ENCODE measurements at places on chromosomes 7 and 10.

GRCh38 chr10:31757831-31758230, 170.8 kb downstream of the ARHGAP12 start:
- no peak for DNase-seq

DNA sequence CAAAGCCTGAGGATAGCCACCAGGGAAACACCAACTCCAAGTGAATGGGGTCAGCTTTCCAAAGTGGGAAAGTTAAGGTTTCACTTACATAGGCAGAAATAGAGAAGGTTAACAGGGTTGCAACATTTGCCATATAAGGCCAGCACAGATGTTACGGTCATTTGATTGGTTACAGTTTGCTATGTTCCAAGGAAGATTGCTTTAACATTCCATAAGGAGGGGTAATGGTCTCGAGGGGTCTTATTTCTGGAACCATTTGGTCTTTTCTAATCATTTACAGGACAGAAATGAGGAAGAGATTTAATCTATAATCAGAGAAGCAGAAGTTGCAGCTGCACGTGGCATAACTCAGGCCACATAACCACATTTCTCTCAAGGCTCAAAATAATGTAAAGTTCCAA, 679.4 kb upstream of the C7orf33 start:
- no peak for DNase-seq

DNA sequence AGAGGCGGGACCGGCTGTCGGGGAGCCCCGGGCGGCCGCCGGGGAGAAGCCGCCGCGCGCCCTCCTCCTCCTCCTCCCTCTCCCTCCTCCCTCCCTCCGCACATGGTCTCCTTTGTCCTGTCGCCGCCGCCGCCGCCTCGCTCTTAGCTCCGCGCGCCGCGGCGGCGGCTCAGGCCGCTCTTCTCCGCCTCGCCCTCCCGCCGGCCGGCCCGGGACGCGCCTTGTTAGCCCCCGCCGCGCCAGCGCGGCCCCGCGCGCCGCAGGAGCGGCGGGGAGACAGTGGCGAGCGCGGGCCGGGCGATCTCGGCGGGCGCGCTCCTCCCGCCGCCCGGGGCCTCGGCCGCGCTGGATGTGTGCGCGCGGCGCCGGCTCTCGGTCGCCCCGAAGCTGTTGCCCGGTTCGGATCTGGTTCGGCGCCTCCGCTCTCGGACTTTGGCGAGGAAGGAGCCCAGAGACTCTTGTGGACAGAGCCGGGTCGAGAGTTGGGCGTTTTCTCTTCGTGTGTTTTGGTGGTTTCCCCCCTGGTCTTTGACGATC, 437.4 kb upstream of the GALNT17 start:
- peak; percentile 76 for DNase-seq

GRCh38 chr7:80790877-80791276, 128.0 kb downstream of the SEMA3C start:
- no peak for DNase-seq

- no peak for DNase-seq
Measured at GRCh38 chr10:32981760-32982159, 23.7 kb upstream of the ITGB1 start.

- no peak for DNase-seq
Measured at GRCh38 chr10:43938810-43939209, 290.1 kb upstream of the ZNF32 start.

GRCh38 chr7:128215281-128215680, 25.8 kb upstream of the LEP start:
- DNase-seq: peak; percentile 70

DNA sequence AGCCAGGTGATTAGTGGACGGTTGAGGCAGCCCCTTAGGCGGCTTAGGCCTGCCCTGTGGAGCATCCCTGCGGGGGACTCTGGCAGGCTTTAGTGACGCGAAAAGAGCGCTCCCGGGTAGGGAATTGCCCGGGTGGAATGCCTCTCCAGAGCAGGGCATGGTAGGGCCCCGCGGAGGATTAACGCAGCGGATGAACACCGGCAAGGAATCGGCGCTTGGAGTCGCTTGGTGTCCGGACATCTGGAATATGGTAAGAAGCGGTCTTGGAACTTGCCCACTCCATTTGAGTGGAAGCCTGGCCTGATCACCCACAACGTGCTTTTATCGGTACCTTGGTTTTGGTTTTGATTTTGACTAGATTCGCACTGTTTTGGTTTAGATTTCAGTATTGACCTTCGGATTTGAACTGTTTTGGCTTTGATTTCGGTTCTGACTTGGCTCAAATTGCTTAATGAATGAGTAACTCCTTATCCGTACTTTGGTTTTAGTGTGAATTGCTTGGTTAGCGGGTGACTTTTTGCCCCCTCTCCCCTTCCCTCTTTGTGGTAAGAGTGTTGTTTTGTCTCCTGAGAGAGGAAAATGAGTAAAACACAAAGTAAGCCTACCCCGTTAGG, 24.2 kb upstream of the CHST3 start:
- DNase-seq: no peak

GRCh38 chr7:31058688-31059087, 6.6 kb downstream of the ADCYAP1R1 start:
- no peak for DNase-seq

GRCh38 chr10:26861205-26861998, 644 bp upstream of the ABI1 start:
- DNase-seq: no peak
